ENCODE measurements at places on chromosomes 6 and 20.

GRCh38 chr6:129764761-129765407 is 54.9 kb upstream of the ARHGAP18 start:
- DNase-seq, result no peak

- no peak for DNase-seq
These were observed 6.5 kb upstream of the ZSCAN9 start for GRCh38 chr6:28218312-28219248.

DNA sequence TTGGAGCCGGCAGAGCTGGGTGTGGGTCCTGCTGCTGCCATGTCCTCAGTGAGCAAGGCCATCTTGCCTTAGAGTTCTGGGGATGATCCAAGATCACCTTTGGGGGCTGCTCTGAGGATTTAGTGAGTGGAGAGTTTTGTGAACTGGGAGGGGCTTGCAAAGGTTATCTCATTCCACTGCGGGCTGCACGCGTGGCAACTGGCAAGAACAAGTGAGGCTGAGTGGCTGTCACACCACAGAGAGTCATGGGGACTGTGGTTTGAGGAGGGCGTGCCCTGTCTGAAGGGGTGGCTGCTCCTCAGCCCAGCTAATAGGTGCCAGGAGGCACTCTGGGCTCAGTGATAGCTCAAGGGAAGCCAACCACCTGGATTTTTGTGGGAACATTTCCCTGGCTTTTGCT is 37.6 kb downstream of the TTLL9 start:
- DNase-seq, result no peak

GRCh38 chr6:108622641-108623298 is 62.1 kb downstream of the FOXO3 start:
- no peak for DNase-seq

DNA sequence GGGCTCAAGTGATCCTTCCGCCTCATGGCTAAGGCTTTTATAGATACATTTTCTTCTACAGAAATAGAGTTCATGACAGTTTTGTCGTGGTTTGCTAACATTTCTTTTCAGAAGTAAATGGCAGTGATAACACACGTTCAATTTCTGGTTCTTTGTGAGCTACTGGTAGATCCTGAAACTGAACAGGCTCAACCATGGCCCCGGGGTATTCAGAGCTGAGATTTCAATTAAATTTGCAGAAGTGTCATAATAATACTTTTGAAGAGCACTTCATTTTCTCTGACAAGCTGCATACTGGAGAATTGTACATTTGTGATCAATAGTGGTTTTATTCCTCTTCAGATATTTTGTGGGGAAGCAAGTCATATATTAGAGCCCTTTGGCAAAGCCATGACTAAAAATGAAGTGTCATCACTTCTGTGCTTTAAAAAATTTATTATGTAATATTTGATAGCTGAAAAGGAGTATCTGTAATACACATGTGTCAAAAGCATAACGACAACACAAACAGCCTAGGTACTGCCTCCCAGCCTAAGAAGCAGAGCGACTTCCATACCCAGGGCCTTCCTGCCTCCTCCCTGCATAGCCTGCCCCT is 84.3 kb upstream of the SCP2D1 start:
- DNase-seq, result no peak

All from activated effector memory CD4-positive, alpha-beta T cell treated with Interleukin-2 at 50 U/mL for 16 hours (primary cell).